ENCODE measurements at places on chromosomes 5 and 9. TPM values are rescaled to one million over a fixed set of nuclear protein-coding genes. Genes with fewer than 3 reads are reported as not detected.

- DNase-seq: no peak
Observed at GRCh38 chr9:903886-904285, 62.4 kb downstream of the DMRT1 start.

DNA sequence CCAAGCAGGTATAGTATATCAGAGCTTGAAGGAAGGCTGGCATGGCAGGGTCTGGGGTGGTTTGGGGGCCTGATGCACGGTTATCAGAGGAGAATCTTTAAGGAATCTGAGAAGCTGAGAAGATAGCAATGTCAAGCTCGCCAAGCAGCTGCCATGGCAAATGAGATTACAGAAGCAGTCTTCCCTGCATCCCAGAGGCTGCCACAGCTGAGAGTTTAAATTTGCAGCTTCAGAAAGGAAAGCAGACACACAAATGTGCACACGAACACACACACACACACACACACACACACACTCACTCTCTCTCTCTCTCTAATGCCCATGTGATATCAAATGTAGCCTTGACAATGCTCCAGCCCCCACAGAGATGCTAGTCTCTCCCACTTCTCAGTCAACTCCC is 79.0 kb upstream of the TNC start:
- DNase-seq: no peak

The MTAP gene
- polyA plus RNA-seq: 4.3 TPM

The DOCK2 gene
- 0.67 TPM for polyA plus RNA-seq
